T-helper 1 cell (primary cell): ENCODE measurements at places on chromosomes 7 and 10.

- peak; percentile 60 for DNase-seq
Measured at GRCh38 chr10:44310762-44311562, 73.9 kb downstream of the CXCL12 start.

- no peak for DNase-seq
Measured at GRCh38 chr10:133361773-133362441, 4.1 kb upstream of the FUOM start.

- DNase-seq, result no peak
Measured at GRCh38 chr7:113143486-113144257, 25.3 kb upstream of the SMIM30 start.

- DNase-seq, result no peak
Measured at GRCh38 chr10:3425261-3425660, 252.7 kb upstream of the PITRM1 start.

DNA sequence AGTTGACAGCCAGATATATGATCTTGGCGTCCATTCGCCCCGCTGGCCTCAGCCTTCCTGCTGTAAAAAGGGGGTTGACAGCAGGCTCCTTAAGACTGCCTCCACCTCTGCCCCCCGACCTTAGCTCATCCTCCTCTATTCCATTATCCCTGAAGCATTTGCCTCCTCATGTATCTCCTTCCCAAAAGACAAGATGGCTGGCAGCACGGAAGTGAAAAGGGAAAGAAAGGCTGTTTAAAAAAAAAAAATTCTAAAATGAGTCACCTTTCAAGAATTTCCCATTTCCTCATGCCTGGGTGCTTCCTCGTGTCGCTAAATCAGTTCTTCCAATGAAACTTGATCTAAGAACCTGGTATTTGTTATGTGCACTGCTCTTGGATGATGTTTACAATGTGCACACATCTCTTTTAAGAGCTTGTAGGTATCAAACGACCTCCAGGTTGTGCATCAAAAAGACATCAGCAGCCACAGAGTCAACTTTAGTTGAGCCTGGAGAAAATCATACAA lies 1.7 kb downstream of the SCRN1 start:
- no peak for DNase-seq

DNA sequence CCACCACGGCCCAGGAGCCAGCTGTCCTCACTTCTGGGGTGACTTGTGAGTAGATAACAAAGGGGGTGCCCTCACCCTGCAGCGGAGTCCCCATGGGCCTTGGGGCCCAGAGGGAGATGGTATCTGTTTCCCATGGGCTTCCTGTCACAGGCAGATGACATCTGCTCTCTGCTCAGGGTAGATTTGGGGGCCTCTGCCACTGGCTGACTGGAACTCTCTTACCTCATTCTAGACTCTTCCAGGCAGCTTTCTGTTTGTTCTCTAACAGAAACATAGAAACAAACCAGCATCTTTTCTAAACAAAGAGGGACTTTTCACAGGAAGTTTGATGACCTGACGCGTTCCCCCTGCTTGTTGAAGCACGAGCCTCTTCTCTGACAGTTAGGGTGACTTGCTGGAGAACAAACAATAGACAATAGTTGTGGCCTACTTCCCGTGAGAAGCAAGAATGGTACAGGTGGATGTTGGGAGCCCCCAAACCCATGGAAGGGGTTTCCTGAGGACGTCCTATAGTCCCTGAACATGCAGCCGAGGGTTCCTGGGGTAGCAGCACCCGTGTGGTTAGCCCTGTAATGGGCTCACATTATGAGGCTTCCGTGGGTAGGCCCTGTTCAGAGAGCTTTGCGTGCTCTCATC lies 61.6 kb downstream of the GRK5 start:
- peak; percentile 73 for DNase-seq

DNA sequence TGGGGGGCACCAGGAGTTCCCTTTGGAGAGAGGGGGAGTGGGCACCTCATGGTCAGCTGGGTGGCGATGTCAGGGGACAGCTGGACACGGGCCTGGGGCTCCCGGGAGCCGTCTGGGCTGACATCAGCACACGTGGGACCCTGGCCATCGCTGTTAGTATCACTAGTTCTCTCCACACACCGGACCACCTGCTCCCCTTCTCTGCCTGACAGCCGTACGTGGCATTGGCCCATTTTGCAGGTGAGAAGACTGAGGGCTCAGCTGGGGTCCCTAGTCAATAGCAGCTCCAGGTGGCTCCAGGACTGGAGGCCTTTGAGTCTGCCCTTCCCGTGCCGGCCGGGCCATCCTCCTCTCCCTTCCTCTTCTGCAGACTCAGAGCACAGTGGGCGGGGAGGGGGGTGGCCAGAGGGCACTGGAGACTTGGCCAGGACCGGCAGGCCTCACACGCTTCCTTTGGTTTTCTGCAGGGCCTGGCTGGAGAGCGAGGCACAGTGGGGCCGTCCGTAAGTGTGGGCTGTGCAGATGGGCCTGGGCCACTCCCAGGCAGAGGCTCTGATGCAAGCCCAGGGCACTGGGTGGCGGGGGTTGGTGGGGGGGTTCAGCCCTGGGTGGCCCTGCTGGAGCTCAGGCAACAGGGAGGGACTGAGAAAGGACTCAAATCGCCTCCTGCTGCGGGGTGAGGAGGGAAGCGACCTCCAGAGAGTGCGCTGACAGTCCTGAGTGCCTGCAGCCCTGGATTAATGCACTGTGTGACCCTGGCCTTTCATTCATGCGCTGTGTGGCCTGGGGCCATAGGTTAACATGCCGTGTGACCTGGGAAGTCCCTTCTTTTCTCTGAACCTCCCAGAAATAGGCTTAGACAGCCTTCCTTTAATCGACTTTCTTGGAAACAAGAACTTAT lies 78.2 kb downstream of the MYL10 start:
- no peak for DNase-seq

- DNase-seq, result no peak
Measured at GRCh38 chr7:42493436-42494198, 256.6 kb upstream of the GLI3 start.

GRCh38 chr7:101104193-101104713 lies 19.0 kb downstream of the TRIM56 start:
- DNase-seq, result no peak

GRCh38 chr10:60282771-60283353 lies 106.8 kb downstream of the ANK3 start:
- no peak for DNase-seq

DNA sequence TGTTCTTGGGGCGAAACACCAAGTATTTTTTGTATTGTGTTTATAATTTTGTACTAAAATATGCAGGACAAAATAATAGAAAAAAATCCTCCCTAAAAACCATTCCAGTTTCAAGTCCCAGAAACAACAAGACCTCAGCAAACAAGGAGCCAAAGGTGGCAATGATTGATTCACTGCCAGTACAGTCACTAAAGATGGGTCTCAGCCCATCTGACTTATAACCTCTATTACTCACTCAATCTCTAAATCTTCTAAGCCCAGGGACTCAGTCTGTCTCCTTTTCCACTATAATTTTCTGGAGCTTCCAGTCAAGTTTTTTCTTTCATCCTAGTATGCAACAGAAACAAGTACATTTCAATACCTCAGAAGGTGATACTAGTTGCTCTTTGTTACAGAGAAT lies 33.3 kb downstream of the SNX13 start:
- no peak for DNase-seq

DNA sequence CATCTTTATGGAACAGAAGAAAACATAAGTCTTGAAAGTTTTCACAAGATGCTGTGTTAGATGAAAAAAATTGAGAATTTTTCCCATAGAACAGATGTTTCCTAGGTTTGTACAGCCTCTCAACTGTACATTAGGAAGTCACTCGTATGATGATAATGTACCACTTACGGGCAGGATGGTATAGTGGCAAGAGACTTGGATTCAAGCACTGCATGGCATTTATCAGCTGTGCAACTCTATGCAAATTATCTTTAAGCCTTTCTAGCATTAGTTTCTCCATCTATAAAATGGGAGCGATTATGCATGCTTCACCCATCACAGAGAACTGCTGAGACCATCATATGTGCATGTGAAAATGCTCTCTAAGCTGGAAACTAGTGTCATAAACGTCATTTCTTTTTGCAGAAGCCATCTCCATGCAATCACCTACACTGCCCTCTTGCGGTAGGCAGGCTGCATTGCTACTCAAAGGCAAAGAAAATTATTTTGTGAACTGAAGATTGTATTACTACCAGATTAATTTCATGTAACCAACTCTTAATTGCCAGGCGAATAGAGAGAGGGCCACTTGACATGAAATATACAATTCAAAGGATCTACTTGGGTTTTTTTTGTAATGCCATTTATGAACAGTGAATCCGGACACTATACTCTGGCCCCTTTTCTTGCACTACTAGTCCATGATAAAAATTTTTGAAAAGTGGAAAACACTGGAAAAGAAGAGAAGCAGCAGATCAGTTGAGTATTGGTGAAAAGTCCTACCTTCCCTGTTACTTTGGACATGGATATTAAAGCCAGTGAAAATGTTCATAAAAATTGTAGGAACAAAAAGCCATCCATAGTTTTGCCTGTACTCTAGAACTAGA lies 102.3 kb downstream of the JAZF1 start:
- DNase-seq, result no peak

DNA sequence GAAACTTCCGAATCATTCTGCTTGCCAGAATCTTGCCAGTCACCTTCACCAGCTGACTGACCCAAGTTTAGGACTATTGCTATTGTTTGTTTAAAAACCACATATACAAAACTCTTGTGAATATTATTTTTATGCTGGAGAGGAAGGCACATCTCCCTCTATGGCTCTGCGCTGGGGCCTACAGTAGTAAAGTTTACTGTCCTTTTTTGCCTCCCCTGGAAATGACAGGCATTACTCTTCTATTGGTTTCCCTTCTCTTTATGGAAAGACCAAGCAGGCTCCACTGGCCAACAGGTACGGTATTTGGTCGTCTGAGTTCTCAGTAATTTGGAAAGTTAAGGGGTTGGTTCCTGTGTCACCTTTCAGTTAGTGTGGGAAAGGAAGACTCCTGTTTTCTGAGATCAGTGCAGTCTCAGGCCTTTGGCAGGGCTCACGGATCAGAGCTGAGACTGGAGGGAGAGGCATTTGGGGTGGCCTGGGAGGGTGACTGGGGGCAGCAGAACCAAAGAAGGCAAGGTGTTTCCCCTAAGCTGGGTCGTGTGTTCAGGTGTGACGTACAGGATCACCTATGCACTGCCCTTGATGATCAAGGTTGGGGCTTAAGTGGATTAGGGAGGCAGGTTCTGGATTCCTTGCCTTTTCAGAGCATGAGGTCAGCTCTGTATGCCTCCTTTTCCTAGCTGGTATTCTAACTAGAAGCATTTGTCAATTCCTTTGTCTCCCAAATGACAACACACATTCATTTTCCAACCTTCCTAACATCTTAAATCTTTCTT lies 16.0 kb upstream of the KIF5B start:
- DNase-seq, result no peak

- no peak for DNase-seq
Measured at GRCh38 chr7:111835066-111835465, 272.8 kb upstream of the IMMP2L start.

DNA sequence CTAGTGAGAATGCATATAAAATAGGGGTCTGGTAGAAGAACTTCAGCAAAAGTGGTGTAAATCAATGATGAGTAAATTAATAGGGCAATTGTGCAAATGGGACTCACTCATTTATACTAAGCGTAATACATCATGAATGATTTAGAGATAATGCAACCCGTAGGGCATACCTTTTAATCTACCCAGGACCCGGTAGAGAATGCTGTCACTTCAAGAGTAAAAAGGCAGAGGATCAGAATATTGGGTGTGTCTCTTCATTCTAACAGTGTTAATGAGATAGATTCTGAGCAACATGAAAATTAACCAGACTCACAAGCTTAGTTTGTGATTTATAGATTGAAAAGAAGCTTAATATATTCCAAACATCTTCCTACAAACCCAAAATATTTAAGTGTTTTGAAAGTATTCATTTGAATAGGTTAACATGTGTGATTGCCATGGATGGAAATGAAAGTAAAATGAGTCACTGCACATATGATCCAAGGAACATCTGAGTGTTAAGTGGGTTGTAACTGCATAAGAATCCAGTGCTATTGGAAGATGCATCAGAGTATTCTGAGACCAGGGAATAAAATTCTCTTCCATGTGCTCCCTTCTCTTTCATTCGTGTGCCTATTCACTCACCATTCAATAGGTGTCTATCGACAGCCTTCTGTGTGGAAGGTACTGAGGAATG lies 690.6 kb downstream of the AUTS2 start:
- no peak for DNase-seq

DNA sequence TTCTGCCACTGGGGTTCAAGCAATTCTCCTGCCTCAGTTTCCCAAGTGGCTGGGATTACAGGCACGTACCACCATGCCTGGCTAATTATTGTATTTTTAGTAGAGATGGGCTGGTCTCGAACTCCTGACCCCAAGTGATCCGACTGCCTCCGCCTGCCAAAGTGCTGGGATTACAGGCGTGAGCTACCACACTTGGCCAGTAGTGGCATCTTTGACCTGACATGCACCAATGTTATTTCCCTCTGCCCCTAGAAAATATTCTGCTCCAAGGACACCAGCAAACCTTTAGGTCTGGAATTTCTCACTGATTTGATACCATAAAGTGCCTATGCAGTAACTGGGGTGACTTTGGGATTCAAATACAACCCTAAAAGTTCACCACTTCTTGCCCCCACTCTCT lies 179.4 kb downstream of the ARID5B start:
- DNase-seq, result no peak

- no peak for DNase-seq
Measured at GRCh38 chr7:98429799-98430198, 28.9 kb upstream of the BAIAP2L1 start.

- DNase-seq, result no peak
Measured at GRCh38 chr10:43208147-43209073, 58.5 kb downstream of the RASGEF1A start.

DNA sequence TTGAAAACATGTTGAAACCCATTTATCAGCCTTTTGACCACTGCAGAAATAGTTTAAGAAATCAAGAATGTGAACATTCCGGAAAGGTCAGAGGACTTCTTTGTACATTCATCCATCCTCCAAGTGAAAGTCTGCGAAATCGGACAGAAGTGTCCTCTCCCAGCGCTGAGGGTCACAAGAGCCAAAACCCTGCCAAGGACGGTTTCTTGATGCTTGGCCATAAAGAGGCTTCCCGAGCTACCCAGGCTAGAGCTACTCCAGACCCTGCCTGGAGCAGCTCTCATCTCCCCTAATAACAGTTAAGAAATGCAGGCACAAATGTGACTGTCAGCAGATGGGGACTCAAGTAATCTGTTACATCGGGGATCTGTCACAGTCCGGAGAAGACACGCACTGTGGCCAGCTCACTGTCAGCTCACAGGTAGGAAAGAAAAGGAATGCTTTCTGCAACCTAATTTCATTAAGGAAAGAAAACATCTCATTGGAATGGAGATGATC lies 4.5 kb upstream of the CYTH3 start:
- DNase-seq, result no peak

- DNase-seq, result no peak
Measured at GRCh38 chr7:140584195-140584851, 56.3 kb downstream of the DENND2A start.

GRCh38 chr10:24821986-24822385 lies 98.3 kb upstream of the ARHGAP21 start:
- no peak for DNase-seq

GRCh38 chr10:122112625-122113160 lies 123.7 kb downstream of the TACC2 start:
- no peak for DNase-seq

DNA sequence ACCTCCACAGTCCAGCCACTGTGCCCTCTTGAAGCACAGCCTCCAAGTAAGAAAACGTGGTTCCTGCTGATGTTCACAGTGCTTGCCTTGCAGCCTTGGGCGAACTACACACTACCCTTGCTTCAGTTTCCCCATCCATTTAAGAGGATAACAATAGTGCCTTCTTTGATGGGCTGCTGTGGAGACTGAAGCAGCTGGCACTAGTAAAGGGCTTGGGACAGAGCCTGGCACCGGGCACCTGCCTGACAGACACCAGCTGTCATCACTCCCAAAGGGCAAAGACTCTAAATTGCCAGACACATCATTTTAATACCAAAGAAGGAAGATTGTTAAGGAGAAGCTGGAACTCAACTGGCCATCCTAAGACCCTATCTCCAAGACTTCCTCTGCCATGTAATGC lies 3.1 kb upstream of the C10orf90 start:
- DNase-seq, result no peak
